Epithelial cell of prostate (primary cell): ENCODE measurements at places on chromosomes 16 and 17.
A peak's percentile ranks its signal among the peaks of the same experiment; 100 is the strongest.

DNA sequence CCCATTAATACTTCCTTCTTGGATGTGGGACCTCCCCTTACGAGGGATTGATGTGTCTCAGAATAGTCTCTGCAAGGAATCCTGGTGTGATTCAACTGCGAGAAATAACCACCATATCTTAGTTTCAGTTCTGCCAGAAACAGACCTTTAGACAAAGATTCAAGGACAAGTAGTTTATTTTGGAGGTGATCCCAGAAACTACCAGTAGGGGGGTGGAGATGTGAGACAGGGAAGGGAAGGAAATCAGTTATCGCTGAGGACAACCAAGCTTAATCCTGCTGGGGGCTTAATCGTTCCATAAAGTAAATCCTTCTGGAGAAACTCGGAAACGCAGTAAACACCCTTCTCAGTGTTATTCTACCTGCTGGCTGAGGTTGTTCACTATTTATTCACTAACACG is 5.0 kb upstream of the SDR42E1 start:
- no peak for DNase-seq

DNA sequence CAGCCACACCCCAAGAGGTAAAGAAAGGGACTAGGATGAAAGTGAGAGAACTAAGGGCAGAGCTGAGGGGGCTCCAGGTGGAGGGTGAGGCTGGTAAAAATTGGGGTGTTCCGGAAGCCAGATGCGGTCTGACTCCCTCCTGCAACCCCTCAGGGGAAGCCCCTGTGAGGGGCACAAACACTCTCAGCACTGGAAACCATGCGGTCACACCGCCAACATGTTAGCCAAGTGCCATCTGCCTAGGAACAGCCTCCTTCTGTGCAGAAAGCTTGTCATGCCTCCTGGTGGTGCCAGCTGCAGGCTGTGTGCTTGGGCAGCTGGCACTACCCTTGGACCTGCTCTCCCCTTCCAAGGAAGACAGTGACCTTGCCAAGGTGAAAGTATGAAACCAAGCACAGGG is 83.5 kb upstream of the RPL38 start:
- DNase-seq: no peak

DNA sequence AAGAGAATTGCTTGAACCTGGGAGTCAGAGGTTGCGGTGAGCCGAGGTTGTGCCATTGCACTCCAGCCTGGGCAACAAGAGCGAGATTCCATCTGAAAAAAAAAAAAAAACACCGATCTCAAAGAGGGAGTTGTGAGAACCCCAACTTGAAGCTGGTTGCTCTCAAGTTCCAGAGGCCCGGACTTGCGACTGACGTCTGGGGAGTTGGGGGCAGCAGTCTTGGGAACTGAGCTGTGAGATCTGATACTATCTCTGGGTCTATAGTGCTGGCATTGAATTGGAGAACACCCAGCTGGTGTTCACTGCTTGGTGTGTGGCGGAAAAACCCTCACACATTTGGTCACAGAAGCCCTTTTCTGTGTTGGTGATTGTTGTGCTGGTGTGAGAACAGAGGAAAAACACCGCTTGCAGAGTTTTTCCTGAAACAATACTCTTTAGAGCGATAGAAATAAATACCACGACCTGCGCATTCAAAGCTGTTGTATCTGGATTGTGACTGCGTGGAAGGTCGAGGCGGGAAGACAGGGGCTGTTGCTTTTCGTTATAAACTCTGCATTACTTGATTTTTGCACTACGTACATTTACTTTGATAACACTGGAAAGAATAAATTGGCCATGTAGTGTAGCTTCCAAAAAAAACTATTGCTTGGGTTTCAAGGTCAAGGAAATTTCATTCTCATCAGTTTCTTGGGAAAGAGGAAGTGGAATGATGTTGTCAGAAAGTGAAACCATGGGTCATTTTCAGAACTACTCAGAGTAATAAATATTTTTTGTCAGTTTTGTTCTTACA is 8.8 kb downstream of the SCIMP start:
- DNase-seq: no peak

DNA sequence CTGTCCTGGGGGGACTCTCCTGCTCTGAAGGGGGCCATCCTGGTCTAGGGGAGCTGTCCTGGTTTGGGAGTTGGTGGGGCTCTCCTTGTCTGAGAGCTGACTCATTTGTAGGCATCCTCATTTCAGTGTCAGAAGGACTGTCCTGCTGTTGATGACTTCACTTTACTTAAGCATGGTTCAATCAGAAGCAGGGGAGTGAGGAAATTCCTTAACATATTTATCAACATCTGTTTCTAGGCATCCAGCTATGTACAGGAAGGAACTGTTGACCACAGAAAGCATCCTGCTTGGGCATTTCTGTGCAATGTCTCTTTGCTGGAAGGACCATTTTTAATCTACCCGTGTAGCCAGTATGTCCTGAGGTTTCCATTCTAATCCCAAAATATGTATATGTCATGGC is 502.7 kb upstream of the HSBP1 start:
- DNase-seq: peak; percentile 27

DNA sequence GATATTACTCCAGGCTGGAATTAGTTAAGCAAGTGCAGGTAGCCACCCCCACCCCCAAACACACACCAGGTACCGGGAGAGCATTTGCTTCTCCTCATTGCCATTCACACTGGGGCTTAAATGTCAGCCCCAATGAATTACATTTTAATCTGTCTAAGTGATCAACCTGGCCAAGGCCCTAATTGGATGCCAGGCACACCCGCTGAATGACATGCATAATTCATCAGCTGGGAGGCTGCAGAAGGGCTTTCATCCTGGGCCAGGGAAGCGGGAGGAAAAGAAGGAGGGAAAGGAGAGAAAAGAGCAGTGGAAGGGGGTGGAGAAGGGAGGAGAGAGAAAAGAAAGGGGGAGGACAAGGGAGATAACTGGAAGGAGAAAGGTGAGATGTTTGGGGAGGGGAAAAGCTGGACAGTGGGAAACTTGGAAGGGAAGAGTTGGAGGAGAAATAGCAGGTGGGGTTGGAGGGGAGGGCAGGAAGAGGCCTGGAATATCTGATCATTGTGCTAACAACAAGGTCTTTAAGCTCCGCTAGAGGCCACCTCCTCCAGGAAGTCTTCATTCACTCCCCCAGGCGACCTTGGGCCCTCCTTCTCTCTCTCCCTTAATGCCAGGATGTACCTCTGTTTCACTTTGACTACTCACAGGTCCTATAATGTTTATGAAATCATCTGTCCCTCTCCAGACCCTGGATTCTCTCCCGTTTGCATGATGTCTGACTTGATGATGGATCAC is 40.1 kb upstream of the CES5A start:
- no peak for DNase-seq

DNA sequence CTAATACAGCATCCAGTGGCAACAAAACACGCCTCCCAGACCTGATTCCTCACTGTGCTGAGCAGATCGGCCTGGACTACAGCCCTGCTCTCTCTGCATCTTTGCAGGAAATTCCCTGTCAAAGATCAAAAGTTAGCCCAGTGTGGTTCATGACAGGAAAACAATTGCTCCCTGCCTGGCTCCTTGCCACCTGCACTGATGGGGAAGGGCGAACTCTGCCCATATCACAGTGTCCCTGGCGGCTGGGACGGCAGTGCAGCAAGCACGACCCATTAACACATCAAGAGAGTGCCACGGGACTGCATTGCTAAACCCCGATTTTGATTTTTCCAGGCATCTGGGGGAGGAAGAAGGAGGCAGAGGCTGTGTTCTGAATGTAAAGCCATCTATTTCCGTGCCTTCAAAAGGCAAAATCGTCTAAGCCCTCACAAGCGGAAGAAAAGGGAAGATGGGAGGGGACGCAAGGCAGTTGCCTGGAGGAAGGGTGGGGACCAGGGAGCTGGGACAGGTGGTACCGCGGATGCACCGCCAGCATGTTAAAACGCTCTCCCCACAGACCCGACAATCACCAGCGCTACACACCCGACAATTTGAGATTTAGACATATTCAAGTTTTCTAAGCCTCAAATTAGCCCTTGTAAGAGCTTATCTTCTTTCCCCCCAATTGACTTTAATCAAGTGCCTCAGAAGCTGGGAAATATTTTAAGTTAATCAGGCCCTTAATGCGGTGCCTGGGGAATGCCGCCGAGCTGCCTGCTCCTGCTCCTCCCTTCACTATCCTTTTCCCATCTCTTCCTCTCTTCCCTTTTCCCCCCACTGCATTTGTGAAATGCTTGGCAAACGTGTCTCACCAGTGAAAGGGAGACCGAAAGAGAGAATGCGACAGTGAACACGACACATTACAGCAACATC is 238.8 kb upstream of the CDH5 start:
- DNase-seq: no peak

DNA sequence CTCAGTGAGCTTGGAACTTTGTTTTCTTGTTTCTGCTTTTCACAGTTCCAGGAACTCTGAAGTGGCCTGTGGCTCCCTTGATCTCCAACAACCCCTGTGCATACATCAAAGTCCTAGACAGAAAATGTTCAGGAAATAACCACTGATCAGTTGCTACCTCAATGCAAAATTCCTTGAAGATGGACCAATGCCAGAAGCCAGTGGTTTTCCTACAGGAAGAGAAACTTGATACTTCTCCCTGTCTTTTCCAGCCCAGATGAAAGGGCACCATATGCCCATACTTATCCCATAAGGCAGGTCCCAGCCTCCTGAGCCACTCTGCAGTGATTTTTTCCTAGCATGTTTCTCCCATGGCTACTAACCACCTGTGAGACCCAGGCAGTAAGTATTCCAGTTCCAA is 12.3 kb upstream of the CDRT4 start:
- DNase-seq: no peak

GRCh38 chr17:78588258-78589030 is 11.2 kb upstream of the DNAH17 start:
- DNase-seq: no peak

DNA sequence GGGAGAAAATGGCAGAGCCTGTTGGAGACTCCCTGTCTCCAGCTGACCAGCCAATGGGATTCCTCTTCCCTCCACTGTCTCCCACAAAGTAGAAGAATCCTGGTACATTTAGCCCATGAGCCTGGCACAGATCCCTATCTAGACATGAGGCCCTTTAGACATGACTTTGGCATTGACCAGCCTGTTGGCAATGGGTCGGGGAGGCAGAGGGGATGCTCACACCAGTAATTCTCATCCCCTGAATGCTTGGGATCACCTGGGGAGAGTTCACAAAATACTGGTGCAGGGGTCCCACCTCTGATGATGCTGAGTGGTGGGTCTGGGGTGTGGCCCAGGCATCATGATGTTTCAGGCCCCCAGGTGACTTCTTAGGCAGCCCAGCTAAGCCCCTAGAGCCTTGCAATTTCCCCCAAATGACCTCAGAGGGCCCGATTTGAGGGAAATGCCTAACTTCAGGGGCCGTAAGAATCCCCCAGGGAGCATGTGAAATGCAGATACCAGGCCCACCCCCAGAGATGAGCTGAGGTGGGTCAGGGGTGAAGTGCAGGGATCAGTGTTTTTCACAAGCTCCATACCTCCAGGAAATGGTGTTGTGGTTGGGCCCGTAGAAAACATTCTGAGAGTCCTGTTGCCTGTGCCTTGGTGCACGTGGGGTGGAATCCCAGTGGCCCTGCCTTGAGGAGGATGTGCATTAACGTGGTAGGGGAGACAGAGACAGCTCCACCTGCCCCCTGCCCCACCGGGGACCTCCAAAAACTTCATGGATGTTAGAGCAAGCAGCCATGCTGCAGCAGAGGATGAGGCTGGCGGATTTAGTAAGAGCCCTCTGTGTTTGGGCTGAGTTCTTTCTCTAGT is 42.1 kb downstream of the SNX20 start:
- DNase-seq: no peak

GRCh38 chr17:62150471-62150870 is 85.4 kb upstream of the MED13 start:
- peak; percentile 24 for DNase-seq

DNA sequence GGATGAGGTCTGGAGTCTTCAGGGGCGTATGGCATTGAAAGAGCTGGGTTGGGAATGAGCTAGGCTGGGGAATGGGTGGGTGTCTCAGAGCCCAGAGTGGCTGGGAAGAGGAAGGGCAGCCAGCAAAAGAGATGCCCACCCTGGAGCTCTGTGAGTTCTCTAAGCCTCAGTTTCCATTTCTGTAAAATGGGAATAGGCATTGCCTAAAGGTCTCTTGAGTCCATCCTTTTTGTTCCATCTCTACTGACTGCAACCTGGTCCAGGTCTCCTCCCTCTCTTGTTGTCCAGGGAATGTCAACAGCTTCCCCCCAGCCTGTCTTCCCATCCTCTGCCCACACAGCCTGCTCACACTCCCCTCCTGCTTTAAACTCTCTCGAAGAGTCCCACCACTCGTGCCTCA is 19.6 kb downstream of the CCDC102A start:
- DNase-seq: no peak

DNA sequence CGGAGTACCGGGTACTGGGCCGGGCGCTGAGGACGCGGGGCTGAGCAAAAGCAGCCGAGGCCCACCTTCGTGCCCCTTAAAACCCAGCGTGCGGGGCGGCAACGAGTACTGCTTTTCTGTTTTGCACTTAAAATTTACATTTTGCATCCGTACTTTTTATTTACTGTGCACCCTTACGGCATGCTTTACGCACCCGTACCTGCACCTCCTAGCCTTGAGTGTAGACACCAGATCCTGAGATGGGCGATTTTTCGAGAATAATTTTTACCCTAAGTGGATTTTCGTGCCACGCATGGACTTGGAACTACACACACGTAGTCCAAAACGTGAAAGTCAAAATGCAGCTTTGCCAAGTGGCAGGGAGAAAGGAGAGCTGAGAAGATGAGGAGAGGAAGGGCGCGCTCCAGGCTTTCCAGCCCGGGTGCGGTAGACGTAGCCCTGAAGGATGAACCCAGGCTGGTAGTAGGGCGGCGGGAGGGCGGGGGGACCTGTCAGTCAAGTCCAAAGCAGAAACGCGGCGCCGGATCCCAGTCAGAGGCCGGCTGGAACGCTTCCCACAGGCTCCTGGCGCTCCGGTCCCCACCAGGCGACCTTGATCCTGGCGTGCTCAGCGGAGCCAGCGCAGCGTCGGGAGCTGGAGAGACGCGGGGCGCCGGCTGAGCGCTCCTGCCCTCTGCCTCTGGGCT is 1.2 kb upstream of the CBLN1 start:
- DNase-seq: no peak

GRCh38 chr16:85401370-85401916 is 211.7 kb upstream of the GSE1 start:
- no peak for DNase-seq

DNA sequence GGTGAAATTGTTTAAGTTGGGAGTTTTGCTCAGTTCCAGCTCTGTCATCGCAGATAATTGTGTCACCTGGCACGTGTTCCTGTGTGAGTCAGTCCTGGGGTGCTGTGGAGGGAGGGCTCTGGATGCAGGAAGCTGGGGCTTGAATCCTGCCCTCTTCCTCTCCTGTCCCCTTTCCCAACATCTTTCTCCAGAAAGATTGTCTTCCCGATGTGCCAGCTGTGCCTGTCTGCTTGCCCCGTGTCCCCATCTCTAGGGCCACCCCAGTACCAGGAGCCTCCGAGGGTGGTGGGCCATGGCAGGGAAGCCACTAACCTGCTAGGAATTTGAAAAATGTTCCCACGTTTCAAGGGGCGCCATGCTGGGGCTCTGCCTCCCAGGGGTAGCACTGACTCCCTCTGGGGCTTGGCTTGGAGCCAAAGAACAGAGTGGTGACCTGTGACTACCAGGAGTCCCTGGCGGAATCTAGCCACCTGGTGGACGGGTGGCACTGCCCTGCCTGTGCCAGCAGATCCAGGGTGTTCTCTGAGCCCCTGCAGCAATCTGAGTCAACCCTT is 198.1 kb downstream of the ENGASE start:
- no peak for DNase-seq
